NCI-H1694 (cell line): ENCODE measurements at places on chromosomes 3 and 15.
A peak's percentile ranks its signal among the peaks of the same experiment; 100 is the strongest.

GRCh38 chr15:91508633-91509032, 344.9 kb upstream of the SLCO3A1 start:
- no peak for DNase-seq

- DNase-seq = no peak
These were observed 222.5 kb downstream of the SNRPN start for GRCh38 chr15:25176991-25177954.

GRCh38 chr3:13200946-13201345, 127.7 kb upstream of the IQSEC1 start:
- no peak for DNase-seq

GRCh38 chr3:138845771-138846173, 11.0 kb upstream of the PIK3CB start:
- DNase-seq = no peak

DNA sequence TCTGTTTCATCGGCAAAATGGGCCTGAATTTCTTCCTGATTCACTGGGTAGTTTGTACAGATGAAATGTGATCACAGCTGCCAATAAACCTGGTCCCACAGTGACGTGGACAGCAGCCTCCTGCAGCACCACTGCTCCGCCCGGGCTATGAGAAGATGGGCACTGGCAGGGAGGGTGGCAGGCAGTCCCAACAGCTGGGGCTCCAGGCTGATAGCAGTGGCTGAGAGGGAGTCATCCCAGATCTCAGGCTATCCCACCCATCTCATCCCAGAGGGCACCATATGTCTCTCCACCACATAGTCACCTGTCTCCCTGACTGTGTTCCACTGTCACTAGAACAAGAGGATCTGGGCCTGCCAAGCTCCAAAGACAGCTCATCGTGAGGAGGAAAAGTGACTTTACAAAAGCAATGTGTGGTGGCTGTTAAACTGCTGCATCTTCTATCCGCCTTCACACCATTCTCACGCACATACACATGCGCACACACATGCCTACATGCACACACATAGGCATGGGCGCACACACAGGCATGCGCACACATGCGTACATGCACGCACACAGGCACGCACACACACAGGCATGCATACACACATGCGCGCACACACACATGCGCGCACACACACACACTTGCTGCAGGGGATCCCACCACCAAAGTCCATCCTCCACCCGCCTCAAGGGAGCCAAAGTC, 46.2 kb downstream of the RGMA start:
- peak; percentile 49 for DNase-seq

DNA sequence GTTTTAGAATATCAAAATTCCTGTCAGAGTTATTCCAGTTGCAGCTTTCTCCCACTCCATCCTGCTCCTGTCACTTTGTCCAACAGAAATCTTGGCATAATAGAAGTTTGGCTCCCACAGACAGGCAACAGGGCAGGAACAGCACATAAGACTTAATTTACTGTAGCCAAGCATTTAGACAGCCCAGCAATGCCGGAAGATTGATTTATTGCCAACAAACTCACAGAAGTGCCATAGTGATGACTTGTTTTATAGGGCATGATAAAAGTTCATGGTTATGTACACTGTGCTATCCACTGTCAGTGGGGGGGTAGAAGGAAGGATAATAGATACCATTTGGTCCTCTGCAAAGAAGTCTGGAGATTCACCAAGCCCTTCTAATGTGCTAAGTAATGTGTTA, 98.3 kb upstream of the CBLB start:
- no peak for DNase-seq

DNA sequence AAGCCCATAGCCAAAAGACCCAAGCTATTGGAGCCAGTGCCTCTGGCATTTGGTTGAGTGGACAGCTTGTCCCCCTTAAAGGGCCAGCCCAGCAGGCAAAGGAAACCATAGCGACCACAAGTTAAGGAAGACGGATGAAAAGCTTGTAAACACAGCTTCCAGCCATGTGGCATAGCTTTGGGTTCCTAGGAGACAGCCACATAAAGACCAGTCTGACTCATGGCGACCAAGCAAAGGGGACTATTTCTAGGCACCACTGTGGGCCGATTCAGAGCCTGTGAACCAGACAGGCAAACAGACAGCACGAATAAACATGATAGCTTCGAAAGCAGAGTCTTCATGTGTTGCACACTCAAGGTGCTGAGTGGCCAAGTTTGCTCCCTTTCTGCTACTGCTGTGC, 30.5 kb upstream of the SRGAP3 start:
- no peak for DNase-seq

GRCh38 chr15:73305331-73306211, 63.2 kb downstream of the HCN4 start:
- DNase-seq = peak; percentile 41

DNA sequence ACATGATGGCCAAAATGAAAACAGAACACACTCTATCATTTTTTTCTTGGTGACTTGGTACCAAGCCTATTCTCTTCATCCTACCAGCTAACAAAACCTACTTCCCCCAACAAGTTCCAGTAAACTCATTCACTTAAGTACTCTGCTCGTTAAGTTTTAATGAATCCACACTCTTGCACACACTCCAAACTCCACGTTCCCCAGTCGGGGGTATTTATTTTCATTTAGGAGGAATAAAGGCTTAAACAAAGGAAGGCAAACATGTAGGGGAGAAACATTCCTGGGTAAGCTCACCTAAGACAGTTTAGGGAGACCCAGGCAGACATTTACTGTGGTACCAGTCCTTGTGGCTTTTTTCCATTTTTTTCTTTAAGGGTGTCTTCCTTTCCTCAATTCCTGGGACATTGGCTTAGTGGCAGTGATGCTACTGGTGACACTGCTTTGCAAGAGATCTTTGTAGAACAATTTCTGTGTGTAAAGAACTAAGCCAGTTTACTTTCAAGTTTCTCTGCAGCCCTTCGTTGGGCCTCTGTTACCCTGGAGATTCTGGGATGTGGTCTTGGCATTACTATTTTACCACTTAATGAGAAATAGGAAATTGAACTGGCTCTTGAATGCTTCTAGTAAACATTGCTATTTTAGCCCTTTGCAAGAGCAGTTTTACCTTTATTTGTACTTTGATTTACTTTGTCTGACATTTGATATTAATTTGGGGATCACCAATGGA, 117.3 kb upstream of the C15orf61 start:
- DNase-seq = no peak

GRCh38 chr3:194080913-194081800, 54.8 kb upstream of the HES1 start:
- no peak for DNase-seq

- no peak for DNase-seq
These were observed 187.9 kb downstream of the NFKBIZ start for GRCh38 chr3:102037209-102037608.

DNA sequence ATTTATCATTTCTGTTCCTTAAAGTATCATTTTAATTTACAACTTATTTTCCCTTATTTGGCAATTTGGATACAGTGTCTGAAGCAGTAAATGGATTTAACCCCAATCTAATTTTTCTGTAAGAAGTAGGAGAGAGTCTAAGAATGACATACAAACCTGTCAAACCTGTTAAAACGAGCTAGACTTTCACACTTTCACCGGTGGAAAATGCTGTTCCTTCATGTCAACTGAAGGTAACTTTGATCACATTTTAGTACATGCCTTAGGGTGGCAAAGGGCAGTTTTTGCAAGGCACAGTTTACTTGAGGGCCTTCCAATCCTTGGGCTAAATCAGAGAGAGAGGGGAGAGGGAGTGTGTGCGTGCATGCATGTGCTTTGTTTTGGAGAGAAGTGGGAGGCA, 221.4 kb downstream of the THSD4 start:
- no peak for DNase-seq

DNA sequence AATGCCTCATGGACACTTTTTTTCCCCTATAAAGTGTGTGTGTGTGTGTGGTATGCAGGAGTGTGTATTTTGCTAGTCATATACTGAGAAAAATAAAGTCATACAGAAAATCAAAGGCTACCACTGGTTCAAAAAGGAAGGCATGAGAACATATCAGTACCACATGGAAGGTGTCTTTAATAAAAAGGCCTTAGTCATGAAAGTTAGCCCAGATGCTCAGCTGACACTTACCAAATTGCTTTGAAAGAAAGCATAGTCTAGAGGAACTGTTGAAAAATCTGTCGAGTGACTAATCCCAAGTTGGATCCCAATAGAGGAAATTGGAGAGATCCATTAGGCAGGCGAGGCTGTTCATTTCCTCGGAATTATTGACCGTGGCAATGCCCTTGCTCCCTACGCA, 432.9 kb upstream of the CFAP20DC start:
- DNase-seq = no peak

GRCh38 chr3:66392512-66392911, 108.3 kb downstream of the LRIG1 start:
- no peak for DNase-seq

DNA sequence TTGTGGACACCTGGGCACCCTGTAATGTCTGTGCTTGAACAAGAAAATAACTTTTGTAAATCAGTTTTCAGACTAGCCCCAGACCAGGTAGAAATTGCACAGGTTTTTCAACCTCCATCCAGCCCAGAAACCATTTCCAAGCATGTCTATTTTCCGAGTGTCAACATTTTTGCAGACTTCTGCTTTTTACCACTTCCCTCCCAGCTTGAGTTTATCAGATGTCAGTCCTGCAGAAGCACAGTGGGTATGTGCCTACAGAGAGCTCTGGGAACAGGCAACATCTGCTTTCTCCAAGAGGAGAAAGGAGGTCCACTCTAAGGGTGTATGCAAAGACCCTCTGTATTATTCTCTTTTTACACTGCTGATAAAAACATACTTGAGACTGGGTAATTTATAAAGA, 83.9 kb downstream of the LRRK1 start:
- no peak for DNase-seq

DNA sequence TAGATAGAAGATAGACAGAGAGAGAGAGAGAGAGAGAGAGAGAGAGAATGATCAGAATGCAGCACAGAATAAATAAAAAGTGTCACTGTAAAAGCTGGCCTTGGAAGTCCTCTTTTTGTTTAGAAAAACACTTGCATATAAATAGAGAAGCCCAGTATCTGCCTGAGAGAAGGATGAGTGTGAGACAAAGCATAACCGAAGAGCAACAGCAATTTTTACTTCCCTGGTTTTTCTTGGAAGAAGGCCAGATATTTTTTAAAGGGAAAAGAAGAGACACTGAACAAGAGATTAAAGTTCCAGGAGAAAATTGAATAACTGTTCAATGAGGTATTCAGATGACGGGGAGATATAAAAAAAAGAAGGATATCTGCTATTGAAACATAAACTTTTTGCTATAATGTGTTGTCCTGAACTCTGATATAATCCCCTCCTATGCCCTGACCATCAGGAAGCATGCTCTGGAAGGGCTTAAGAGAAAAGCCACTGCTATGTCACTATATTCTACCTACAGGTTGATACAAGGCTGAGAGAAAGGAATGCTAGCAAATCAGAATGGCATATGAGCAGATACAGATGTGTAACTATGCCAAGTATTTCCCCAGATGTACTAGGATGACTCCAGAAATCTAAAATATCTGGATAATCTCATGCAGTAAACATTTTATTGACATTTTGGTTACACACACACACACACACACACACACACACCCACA, 358.9 kb downstream of the RBMS3 start:
- DNase-seq = no peak

- DNase-seq = no peak
These were observed 270.3 kb upstream of the CFAP20DC start for GRCh38 chr3:59320080-59320479.

- DNase-seq = no peak
These were observed 692 bp upstream of the C15orf39 start for GRCh38 chr15:75200765-75201615.

- no peak for DNase-seq
These were observed 9.6 kb downstream of the CCNDBP1 start for GRCh38 chr15:43194795-43195194.

DNA sequence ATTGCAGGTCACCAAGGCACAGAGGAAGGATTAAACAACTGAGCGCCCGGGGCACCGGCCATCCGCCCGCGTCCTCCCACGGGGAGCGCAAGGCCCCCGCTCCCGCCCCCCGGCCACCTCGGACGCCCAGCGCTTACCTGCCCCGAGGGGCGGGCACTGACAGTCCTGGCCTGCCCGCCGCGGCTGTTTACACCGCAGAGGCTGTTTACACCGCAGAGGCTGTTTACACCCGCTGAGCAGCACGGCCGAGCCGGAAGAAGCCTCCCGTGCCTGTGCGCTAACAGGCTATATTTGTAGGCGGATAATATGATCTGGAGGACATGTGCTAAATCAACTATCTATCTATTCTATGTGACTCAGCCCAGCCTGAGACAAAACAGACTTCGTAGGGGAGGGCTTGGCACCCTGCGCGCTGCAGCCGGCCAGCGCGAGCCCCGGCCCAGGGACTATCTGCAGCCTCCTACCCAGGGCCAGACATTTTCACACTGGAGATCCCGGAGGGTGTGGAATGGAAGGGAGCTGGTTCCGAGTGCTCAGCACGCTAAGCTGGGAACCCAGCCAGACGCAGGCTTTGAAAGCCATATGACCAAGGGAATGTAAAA, at the start of gene LRRC2:
Gene LRRC2 (minus strand): TSS at position 263 of the 602 bp plus-strand sequence. CDS start 14,711 bp downstream, outside the sequence.
- no peak for DNase-seq

DNA sequence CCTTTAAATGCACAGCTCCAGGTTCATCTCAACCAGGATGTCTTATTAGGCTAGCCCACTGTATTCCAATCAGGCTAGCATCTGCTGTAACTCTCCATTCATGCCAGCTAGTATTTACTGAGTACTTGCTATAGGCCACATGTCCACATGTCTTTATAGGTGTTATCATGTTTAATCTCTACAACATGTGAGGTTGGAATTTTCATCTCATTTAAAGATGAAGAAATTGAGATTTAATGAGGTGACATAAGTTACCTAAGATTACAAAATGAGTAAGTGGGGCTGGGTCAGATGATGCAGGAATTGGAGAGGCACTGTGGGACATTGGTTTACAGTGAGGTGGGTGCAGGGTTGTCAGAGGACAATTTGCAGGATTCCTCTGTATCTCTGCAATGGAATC, 2.9 kb downstream of the IFT122 start:
- no peak for DNase-seq

DNA sequence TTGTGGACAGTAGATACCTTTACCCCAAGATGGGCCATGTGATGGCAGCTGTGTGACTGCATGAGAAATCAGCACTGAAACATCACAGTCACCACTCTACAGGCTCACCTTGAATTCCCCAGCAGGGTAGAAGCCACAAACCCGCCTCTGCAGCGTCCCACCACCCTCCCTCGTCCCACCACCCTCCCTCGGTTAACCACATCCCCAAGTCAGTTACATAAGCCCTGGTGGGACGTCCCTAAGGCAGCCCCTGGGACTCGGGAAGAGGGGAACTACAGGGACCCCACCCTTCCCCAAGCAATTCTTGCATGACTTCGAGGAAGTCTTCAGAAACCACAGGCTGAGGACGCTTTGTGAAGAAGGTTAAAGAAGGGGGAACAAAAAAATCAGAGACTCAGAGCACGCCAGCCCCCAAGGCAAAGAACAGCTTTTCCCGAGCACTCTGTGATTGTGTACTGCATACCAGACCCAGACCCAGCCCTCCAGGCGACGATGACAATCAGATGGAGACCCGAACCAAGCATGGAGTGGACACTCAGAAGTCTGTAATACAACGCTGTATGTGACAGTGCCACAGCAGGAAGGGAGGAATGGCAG, 60.5 kb downstream of the SH3BP5 start:
- DNase-seq = no peak

- no peak for DNase-seq
These were observed 10.5 kb downstream of the DCUN1D1 start for GRCh38 chr3:182969853-182970252.
